ENCODE measurements at places on chromosomes 12 and 14.

DNA sequence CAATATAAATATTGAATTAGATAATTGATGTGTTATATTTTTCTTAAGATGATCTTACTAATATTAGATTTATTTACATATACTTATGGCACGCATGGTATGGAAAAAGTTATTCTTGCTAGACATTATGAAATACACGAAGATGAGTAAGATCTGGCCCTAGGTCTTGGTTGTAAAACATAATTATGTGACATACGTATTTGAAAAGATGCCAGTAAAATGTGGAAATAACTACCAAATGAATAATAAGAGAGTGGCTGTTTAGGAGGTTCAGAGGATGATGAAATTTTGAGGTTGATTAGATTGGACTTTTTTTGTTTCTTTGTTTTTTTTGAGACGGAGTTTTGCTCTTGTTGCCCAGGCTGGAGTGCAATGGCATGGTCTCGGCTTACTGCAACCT is 41.3 kb downstream of the FANCM start:
- DNase-seq: peak; percentile 87

GRCh38 chr12:27003421-27004381 is 10.5 kb downstream of the TM7SF3 start:
- DNase-seq: no peak

DNA sequence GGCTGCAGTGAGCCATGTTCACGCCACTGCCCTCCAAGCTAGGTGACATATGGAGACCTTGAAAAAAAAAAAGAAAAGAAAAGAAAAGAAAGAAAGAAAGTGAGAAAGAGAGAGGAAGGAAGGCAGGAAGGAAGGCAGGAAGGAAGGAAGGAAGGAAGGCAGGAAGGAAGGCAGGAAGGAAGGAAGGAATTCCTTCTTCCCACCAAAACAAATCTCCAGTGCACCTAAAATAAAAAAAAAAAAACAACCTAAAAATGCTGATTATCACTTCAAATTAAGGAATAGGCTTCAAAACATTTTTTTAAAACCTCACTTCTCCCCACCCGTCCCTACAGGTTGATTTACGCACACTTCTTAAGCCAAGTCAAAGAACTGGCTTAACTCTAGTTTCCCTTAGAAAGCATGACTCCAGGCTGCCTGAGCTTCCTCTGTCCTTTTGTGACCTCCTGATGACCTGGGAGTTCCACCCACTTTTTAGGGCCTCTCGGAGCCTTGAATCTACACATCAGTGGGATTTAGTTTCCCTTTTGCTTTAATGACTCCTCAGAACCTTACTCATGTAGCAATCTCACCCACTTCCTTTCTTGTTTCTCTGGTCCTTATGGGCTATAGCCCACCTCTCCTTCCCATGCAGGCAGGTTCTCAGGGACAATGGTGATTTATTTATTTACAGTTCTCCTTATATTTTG is 18.6 kb downstream of the DUSP6 start:
- no peak for DNase-seq

- DNase-seq: no peak
These were observed 371.8 kb upstream of the E2F7 start for GRCh38 chr12:77437206-77437605.

GRCh38 chr12:93256256-93256969 is 121.3 kb upstream of the NUDT4 start:
- peak; percentile 61 for DNase-seq

- DNase-seq: no peak
These were observed 117.1 kb upstream of the SLC35F4 start for GRCh38 chr14:57982804-57983634.

DNA sequence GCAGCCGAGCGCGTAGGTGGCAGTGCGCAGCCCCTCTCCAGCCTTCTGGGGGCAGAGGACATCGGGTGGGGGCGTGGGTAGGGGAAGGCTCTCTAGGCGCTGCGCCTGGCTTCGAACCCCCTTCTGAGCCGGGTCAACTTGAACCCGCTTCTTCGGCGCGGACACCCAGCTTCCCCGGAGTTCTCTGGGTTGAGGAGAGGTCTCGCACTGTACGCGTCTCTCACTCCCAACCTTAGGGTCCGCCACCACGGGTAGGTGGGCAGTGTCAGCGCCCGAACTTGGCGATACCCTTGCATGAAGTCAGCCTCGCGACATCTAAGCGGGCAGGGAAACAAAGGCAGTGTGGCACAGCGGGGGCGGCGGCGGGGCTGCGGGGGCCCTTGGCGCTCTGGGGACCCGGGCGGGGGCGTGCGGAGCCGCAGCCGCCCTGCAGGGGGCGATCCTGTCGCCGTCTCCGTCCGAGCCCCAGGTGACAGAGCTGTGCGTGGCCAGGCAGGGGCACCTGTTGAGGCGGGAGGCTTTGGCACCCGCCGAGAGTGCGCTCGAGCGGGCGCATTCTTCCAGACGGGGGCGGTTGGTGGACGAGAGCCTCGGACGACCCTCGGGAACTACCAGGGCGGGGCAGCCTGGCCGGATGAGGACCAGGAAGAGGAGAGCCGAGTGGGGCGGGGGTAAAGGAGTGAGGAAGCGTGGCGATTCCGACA is 1.1 kb downstream of the GALNT16 start:
- DNase-seq: no peak

DNA sequence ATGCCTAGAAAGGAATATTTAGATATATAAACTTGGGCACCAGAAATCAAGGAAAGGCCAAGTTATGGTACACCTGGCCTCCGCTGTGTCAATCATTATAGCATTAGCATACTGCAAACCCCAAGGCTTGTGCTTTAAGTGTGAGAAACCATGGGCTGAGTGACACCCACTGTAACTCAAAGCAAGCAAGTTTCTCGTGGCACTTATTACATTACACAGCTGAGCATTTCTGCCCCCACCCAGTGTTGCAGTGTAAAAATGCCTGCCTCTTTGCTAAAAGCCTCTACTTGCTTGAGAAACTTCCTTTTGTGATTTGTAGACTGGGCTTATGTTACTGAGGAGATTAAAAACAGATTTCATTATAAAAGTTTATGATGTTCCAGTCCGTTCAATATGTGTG is 122.0 kb downstream of the TGFB3 start:
- no peak for DNase-seq

GRCh38 chr14:49905989-49906388 is 13.1 kb downstream of the ARF6 start:
- DNase-seq: no peak
